CD4-positive, alpha-beta T cell treated with Interleukin-15 for 1 hour (primary cell): ENCODE measurements at places on chromosomes 7 and 10.

DNA sequence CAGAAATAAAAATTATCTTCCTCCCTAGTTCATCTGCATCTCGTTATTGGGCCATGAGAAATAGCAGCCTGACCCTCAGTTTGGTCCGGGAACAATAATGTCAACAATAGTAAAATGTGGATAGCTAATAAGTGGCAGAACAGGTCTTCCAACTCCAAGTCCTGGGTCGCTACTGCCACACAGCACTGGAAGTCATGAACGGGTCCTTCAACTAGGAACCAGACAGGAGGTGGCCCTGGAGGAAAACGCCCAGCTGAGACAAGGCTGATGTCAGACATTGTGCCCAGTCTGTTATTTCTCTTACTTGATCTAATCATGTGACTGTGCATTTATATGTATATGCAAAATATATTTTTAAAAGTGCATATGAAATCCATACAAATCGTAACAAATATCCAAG, 51.8 kb downstream of the PYROXD2 start:
- no peak for DNase-seq

DNA sequence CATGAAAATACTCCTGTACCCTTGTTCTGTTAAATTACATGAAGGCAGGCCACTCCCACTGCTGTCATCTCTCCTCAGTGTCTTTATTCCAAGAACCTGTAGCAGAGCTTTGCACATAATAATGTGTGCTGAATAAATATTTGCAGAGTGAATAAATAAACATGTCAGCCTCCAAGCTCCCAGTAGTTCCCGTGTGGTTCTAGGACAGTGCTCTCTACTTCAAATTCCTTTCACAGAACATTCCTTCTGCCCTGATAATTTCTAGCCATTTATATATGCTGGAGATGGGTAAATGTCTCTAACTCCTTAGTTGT, 20.3 kb upstream of the HYAL4 start:
- no peak for DNase-seq

DNA sequence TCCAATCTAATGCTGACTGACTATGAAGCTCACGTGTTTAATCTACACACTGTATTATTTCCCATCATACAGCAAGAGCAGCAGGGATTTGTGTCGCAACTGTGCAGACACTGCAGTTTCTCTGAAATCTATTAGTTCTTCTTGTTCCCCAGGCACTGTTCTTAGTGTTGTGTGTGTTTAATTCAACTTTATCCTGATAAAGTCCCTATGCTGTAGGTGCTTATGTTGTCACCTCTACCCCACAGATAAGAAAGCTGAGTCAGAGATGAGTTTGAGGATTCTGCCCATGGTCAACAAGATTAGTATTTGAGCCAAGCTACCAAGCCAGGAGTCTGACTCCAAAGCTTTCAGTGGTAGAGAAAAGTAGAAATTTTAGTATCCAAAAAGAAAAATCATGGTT, 22.5 kb upstream of the EPHB6 start:
- no peak for DNase-seq

GRCh38 chr10:112429147-112429546, 17.6 kb downstream of the ZDHHC6 start:
- no peak for DNase-seq

DNA sequence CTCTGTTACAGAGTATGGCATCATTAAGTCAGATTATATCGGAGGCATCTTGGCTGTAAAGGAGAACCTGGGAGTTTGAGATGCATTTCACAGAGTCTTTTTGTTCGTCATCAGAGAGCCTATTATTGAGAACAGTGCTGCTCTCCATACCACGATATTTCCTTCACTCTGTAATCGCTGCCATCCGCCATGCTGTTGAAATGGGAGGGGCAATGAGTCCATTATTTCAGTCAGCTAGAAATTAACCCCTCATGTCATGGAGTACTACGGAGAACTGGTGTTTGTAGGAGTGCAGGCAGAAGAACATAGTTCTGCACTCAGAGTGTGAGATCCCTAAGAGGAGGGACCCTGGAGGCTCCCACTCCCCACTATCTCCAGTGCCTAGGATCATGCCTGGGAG, 59.2 kb downstream of the SLC16A12 start:
- DNase-seq = no peak

GRCh38 chr7:31455844-31456243, 58.0 kb upstream of the ITPRID1 start:
- DNase-seq = no peak

DNA sequence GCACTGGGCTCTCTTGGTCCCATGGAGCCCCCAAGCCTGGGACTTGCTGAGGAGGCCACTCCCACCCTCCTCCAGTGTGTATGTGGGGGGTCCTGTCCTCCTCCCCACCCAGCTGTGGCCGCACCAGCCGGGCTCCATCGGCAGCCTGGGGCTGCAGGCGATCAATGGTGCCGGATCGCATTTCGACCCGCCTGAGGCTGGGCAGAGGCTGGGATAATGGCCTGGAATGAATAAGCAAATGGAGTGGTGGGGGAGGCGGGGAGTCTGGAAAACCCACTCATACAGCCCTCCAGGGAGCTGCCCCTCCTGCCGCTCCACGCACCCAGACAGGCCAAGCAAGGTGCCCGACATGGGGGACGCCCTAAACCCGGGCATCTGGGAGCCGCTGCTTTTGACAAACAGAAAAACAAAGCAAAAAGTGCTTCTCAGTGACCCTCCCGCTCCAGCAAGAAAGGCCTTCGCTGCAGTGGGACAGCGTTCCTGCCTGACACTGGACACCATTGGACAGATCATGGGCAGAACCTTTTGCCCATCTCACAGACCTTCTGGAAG, 160.5 kb downstream of the NRF1 start:
- DNase-seq = no peak

- DNase-seq = peak; percentile 47
Measured at GRCh38 chr7:99312316-99313203, 13.1 kb upstream of the ARPC1A start.

DNA sequence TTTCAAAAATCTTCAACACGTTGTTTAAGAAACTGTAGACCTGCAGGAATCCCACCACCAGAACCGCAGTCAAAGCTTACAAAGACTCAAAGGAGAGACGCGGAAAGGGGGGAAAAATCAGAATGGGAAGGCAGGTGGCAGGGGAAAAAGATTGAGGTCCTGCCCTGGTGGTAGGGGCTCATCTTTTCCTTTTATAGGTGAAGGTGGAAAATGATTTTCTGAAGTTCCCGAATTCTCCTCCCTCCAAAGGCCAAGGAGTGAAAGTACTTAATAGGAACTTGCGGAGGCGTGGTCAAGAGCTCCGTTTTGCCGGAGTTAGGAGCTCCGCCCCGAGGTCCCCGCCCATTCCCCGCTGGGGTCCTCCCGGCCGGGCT, 724 bp downstream of the BBIP1 start:
- DNase-seq = peak; percentile 91

DNA sequence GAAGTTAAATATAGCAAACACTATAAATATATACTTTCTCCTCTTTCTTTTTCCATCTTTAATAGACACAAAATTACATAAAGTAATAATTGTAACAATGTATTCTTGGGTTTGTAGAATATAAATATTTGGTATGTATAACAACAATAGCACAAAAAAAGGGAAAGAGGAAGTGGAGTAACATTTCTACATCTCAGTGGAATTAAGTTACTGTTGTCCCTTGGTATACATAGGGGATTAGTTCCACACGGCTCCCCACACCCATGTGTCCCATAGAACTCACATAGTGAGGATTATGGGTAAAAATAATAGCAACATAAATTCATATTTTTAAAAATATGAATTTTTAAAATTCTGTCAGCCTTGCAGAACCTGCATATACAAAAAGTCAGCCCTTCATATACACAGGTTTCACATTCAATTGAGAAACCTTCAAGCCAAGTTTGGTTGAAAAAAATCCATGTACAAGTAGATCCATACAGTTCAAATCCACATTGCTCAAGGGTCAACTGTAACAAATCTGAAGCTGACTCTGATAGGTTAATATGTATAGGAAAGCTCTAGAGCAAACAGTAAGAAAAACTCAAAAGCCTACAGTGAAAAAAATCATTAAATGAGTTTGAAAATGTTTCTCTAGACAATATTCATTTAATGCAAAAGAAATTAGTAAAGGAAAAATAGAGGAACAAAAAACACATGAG, 92.4 kb downstream of the HYCC1 start:
- DNase-seq = no peak

DNA sequence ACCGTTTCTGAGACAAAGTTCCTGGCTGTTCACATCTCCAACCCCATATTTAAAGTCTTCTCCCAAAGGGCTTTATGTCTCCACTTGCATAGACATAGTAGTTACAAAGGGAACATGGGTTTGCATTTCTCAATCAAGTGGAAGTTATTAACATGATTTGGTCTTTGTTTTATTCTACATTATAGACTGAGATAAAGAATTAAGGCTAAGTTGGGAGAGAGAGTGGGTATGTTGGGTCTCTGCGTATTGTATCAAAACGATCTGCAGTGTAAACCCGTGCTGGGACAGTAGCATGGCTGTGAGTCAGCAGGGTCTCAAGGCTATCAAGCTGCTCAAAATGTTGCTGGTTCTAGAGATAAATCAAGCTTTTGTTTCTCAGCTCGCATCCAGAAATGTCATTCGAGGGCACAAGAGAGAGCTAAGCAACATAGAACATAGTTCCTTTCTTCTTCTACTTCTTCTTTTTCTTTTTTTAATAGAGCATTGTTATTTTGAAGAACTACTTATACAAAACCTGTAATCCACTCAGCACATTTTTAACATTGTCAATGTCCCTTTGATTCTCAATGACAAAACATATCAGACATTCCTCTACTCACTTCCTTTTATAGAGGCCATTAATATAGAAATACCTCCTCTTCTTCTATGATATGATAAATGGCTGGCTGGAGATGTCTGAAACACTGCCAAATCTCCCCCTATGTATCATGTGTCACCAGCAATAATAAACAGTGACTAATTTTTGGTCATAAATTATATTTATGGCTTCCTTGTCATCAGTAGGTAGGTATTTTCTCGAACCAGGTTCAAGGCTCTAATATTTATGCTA, 34.5 kb upstream of the RHOBTB1 start:
- DNase-seq = no peak

DNA sequence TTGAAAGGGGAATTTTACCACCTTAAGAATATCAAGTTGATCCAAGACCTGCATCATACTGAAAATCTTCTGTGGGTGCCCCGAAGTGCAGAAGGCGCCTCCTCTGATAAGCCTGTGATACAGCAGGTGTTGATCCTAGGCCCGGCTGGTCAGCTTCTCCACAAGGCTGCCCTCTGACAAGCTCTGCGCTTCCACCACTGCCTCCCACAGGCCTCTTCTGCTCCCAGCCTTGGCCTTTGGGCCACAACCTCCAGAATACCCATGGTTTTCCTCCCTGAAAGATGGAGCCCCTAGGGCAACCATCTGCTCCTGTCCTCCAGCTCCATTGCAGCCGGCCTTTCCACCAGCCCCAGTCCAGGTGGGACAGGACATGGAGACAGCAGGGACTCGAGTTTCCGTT, 5.6 kb upstream of the OGDHL start:
- no peak for DNase-seq

DNA sequence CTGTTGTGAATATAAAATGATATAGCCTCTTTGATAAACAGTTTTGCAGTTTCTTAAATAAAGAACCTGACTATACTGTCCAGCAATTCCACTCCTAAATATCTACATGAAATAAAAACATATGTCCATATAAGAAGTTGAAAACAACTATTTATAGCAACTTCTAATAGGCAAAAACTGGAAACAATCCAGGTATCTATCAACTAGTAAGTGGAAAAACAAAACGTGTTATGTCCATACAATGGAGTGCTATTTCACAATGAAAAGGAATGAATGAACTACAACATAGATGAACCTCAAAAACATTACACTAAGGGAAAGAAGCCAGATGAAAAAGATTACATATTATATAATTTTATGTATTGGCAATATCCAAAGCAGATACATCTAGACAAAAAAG, 268.9 kb downstream of the CSTF2T start:
- no peak for DNase-seq

DNA sequence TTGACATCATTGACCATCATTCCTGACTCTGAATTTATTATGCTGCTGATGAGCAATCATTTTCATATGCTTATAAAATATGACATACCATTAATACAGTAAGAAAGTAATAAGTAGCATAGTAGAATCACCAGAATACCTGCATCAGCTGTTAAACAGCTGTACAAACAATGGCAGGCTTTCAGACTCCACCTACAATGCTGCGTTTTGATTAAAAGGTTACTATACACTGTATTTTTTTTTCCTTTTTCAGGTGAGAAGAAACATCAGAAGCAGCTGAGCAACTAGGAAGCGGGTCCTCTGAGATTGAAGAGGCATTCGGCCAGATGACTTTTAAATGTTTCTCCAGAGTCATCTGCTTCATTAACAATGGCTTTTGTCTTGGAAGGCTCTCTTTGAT, 7.1 kb downstream of the ASNS start:
- DNase-seq = no peak

- DNase-seq = no peak
Measured at GRCh38 chr10:125093974-125094705, 66.2 kb downstream of the CTBP2 start.

DNA sequence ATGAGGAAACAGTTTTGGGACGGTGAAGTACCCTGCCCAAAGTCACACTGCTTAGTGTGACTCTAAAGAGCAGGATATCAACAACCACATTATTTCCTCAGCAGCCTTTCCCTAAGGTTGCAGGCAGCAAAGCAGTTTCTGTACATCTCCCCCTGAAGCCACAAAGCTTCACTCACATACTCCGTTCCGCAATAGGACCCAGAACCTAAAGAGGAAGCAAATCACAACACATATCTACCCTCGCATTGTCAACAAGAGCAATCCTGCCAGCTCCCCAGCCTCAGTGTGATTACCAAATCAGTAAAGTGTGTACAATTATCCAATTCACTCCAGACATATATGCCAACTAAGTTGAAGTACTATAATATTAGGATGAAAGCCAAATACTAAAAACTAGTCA, 30.8 kb downstream of the VAX1 start:
- DNase-seq = no peak

DNA sequence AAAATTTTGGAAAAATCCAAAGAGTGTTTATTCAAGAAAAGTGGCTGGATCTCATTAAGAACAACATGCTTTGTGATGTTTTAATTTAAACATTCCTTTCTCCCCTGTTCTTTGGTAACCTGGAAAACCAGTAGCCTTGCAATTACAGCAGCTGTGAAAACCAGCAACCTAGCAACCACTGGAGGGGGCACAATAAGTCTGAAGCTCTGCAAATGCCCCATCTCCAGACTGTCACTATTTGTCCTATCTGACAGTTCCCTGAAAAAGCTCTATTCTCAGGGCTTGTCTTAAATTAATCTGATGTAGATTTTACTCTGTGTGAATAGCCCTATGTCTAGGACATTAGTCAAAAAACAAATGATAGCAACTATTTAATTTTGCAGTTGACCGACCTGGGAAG, 137.6 kb upstream of the THSD7A start:
- no peak for DNase-seq
